Activated effector memory CD4-positive, alpha-beta T cell treated with Interleukin-2 at 50 U/mL for 16 hours (primary cell): ENCODE measurements at places on chromosomes 7 and 10.

- peak; percentile 69 for DNase-seq
Measured at GRCh38 chr7:100583132-100584053, 2.5 kb downstream of the LRCH4 start.

- DNase-seq = no peak
Measured at GRCh38 chr10:23886355-23886754, 322.6 kb upstream of the KIAA1217 start.

GRCh38 chr10:81843042-81843441, 32.0 kb upstream of the NRG3 start:
- no peak for DNase-seq

DNA sequence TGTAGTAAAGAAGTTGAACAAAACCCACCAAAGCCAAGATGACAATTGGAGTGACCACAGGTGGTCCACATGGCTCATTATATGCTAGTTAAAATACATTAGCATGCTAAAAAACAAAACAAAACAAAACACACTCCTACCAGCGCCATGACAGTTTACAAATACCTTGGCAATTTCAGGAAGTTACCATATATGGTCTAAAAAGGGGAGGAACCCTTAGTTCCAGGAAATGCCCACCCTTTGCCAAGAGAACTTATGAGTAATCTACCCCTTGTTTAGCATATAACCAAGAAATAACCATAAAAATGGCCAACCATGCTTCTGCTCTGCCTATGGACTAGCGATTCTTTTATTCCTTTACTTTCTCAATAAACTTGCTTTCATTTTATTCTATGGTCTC, 979.1 kb upstream of the POT1 start:
- no peak for DNase-seq

DNA sequence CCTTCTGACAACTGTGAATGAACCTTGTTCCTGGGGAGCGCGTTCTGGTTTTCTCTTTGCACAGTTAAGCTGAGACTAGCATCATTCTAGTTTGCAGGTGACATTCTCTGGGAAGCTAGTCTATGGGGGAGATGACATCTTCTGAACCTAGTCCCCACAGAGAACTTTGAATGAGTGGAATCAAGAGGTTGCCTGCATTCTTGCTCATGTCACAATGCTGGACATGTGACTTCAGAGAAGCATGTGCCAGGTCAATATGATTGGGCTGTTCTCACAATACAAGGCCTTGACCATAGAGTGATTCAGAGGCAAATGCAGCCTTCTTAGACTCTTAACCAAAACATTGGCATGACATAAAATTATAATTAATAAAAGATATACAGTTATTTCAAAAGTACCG, 22.1 kb downstream of the KLLN start:
- no peak for DNase-seq

- no peak for DNase-seq
Measured at GRCh38 chr10:43452356-43452914, 15.5 kb downstream of the ZNF487 start.

GRCh38 chr10:104928734-104929133, 287.6 kb downstream of the SORCS3 start:
- no peak for DNase-seq
